Right ventricle myocardium inferior (tissue), 1 donor: ENCODE measurements at places on chromosomes 2 and 18. TPM values are rescaled to one million over a fixed set of nuclear protein-coding genes. Genes with fewer than 3 reads are reported as not detected.

DNA sequence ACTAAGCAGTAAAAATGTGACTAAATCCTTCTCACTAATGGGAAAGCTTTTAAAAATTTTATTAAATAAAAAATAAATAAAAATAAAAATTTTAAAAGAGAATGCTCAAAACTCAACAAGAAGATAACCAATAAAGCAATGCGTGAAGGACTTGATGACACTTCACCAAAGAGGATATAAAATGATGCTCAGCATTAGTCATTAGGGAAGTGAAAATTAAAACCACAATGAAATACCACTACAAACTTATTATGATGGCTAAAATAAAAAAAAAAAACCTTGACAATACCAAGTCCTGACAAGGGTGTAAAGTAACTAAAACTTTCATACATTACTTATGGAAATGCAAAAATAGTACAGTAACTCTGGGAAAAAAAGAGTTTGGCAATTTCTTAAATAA, 3.3 kb upstream of the WDR75 start:
- DNase-seq, result no peak

- DNase-seq, result no peak
These were observed 665.0 kb upstream of the FANCL start for GRCh38 chr2:58906081-58906645.

DNA sequence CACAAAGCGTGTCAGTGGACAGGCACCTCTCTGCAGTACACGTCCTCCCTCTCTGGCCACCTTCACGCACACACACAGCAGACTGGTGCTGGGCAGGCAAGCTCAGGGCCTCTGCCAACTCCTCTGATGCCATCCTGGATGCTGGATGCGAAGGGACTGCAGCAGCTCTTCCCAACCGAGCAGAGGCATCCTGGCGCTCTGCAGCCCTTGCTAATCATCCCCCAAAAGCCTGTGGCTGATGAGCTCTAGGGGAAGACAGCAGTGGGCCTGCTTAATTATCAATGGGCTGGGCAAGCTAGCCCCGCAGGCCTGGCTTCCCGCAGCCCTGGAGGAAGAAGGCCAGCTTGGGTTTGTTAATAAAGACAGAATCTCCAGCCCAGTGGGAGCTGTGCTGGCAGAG, 71.3 kb upstream of the TEX51 start:
- DNase-seq, result no peak

- DNase-seq, result no peak
These were observed 12.1 kb upstream of the GBX2 start for GRCh38 chr2:236180076-236180816.

GRCh38 chr2:224025874-224026273, 13.2 kb downstream of the SERPINE2 start:
- no peak for DNase-seq

DNA sequence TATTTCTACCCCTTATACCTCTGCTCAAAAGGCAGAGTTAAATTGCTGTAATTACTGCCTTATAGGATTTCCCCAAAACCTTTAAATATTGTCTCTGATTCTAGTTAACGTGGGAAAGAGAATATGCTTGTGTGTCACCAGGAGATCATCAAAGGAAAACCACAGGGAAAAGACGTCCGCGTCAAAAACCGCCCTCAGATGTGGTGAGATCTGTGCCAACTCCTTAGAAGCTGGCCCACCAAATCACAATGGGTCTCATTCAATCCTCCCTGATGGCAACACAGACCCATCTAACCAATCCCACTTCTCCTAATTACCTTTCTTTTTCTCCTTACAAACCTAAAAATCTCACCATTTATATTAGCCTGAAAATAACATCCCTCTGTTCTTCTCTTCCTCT, 25.4 kb downstream of the VPS54 start:
- DNase-seq, result no peak

DNA sequence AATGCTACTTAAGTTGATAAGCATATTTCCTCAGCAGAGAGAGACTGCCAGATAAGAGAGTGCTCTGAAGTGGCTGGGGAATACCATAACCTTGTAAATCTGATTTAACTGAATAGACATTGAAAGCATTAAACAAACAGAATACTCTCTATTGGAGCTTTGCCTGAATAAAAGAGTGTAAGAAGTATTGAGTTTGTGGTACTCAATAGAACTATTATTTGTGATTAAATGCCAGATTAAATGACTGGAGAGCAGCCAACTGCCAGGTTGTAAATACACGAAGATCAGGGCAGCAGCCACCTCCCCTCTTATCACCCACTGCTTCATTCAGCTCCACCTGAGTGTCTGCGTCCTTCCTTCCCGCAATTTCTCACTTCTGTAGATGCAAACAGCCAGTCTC, 373.6 kb downstream of the DCDC2C start:
- no peak for DNase-seq

DNA sequence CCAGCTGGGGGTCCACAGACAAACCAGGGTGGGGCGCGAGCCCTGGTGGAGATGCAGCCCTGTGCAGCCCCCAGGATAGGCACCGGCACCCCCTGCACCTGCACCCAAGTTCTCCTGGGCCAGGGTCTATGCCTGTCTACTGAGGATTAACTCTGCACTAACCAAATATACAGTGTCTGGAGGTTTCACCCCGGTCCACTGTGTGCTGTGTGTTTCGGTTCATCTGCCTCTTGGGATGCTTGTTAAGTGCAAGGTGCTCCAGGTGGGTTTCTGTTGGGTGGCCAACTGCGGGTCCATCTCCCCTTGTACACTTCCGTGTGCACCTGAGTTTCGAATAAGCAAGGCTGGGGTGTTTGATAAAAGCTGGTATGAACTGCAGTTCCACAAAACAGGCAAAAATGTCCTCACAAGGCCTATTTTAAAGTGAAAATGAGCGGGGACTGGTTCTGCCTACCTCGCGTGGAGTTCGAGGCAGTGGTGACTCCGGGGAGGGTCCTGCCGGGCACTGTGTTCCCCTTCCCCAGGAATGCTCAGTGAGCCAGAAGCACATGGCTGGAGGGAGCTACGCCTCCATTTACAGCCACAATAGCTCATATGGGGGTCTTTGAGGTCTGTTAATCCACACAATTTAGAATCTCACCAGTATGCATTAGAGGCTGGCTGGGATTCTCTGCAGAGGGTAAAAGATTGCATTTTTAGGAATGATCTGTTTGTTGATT, 70.7 kb downstream of the EDAR start:
- DNase-seq, result no peak

GRCh38 chr2:24010477-24011249, 778 bp downstream of the MFSD2B start:
- no peak for DNase-seq

The DNAJB2 gene
- total RNA-seq, result 80.4 TPM

The IL36B gene
- total RNA-seq, result not detected

The ABHD3 gene
- total RNA-seq, result 5.4 TPM

The HSPE1 gene
- 105 TPM for total RNA-seq
